ENCODE measurements at places on chromosomes 6 and 20.

DNA sequence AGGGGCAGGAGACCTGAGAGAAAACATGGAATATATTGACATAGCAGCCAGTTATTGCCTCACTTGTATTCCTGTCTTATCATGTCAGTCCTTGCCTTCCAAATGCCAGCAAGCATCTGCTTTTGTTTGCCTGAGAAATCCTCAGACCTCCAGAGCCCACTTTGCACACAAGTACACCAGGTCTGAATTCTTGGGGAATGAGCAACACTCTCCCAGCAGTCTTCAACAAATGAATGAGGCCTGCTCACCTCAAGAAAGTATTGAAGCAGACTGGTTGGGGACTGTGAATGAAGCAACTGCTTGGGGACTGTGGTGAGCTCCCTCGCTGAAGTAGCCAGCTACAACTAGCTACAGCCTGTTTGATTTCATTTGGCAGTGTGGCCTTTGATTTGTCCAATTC, 172.8 kb upstream of the SPTLC3 start:
- DNase-seq: no peak

DNA sequence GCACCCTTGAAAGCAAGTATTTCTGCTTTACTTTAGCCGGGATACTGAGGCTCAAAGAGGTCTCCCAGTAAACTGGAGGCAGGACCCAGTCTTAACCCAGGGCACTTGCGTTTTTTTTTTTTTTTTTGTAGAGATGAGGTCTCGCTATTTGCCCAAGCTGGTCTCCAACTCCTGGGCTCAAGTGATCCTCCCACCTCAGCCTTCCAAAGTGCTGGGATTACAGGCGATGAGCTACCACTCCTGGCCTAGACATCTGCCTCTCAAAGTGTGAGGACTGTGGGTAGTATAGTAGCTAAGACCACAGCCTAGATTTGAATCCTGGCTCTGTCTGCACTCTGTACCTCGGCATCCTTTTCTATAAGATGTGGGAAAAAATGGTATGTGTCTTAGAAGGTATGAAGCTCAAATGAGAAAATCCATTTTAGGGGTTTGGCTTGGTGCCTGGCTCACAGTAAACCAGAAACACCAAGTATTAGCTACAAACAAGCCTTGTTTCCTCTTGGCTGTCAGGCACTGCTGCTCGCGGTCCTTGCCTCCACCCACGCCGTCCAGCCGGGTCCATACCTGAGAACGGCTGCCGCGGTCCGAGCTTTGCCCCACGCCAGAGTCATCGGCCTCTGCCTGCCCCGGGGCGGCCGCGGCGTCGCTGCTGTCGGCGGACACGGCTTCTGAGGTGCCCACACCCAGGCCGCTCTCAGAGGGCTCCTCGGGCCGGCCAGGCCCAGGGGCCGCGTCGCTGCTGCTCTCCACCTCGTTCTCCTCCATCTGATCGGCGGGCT, 1.2 kb downstream of the ZNF335 start:
- DNase-seq: no peak

- DNase-seq: no peak
These were observed 101.9 kb downstream of the CDH26 start for GRCh38 chr20:60060006-60060557.

DNA sequence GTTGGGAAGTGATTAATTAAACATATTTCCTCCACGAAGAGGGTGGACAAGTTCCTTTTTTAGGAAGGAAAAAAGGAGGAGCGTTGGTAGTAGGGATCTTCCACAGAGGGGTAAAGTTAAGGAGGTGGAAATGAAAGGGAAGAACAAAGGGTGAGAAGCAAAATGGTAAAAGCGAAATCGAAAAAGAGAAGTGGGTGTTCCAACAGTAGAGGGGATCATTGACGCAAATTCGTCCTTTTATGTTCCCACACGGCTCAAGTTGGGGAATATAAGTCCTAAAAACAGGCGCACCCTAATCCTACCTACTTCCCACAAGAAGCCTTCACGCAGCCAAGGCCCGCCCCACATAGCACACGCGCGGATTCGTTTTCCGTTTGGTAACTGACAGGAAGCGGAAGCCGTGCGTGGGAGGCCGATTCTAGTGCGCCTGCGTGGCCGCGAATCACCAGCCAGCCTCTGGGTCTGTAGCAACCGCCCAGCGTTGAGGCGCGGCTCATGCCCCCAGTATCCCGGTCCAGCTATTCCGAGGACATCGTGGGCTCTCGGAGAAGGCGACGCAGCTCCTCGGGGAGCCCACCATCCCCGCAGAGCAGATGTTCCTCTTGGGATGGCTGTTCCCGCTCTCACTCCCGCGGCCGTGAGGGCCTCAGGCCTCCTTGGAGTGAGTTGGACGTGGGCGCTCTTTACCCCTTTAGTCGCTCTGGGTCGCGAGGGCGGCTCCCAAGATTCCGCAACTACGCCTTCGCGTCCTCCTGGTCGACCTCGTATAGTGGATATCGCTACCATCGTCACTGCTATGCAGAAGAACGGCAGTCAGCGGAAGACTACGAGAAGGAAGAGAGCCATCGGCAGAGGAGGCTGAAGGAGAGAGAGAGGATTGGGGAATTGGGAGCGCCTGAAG, at the start of gene NKAPL:
Gene NKAPL, plus strand, starts transcription at position 421 of the 901 bp plus-strand sequence. Its CDS starts 75 bp downstream, at position 496.
- peak; percentile 43 for DNase-seq

DNA sequence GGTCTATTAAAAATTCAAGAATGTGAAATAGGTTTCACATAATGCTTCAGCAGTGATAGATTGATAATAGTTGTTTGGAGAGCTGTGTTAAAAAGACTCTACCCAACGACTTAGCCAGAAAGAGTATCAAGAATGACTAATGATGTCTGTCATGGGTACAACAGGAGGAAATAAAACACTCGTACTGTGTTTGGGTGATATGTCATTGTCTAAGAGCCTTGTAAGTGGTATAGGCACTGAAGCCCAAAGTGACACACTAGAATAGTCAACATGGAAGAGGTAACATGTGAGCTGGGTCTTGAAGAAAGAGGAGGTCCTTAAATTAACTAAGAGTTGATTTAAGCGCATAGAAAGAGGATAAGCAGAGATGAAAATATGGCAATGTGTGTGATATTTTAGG, 471.8 kb upstream of the MAN1A1 start:
- DNase-seq: no peak

DNA sequence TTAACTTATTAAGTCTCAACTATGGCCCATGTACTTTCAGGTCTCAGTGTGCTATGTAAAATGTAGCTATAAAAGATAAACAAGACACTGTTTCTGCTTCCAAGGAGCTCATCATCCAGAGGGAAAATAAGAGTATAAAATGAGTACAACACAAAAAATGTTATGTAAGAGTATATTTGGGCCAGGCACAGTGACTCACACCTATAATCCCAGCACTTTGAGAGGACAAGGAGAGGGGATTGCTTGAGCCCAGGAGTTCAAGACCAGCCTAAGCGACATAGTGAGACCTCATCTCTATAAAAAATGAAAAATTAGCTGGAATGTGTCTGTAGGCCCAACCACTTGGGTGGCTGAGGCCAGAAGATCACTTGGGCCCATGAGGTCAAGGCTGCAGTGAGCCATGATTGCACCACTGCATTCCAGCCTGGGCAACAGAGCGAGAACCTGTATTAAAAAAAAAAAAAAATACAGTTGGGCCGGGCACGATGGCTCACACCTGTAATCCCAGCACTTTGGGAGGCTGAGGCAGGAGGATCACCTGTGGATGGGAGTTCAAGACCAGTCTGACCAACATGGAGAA, 124.0 kb downstream of the EDN1 start:
- no peak for DNase-seq

DNA sequence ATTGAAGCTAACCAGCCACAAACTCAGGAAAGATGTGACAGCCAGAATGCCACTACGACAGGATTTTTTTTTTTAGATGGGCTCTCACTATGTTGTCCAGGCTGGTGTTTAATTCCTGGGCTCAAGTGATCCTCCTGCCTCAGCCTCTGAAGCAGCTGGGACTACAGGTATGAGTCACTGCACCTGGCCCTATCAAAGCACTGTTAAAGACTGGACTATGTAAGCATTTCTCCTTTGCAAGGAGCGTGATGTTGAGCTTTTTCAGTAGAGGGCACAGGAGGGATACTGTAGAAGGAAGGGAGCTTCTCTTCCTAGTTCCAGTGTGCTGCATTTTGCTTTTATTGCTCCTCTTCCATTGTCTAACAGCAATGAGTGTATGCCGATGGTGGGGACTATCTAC, 35.8 kb downstream of the ZBTB9 start:
- no peak for DNase-seq

- no peak for DNase-seq
These were observed 1513.7 kb downstream of the GRIK2 start for GRCh38 chr6:102907181-102907580.

DNA sequence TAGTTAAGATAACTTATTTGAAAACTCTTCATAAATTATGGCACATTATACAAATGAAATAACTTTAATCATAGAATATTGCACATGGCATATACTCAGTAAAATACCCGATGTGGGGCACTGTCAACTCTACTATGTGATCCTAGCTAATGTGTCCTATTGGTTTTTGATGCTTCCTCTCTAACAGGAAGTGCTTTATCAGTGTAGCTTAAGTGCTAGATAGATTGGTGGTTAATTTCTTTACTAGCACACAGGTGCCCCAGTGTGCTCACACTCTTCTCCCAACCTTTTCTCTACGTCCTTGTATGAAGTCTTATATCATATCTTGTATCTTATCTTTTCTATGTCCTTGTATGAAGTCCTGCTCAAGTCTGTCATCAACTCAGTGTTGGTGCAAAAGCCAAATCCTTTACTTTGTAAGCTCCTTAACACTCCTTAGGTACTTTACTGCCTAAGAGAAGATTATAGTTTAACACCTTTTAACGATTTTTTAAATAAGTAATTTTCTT, 358.9 kb downstream of the CENPW start:
- DNase-seq: no peak

GRCh38 chr6:109783250-109783986, 92.3 kb downstream of the FIG4 start:
- DNase-seq: no peak
